NCI-H1092 treated with DMSO at 0.1 percent for 48 hours (cell line): ENCODE measurements at places on chromosomes 1 and 21.

- DNase-seq = no peak
These were observed 2.8 kb downstream of the SIPA1L2 start for GRCh38 chr1:232627171-232627570.

DNA sequence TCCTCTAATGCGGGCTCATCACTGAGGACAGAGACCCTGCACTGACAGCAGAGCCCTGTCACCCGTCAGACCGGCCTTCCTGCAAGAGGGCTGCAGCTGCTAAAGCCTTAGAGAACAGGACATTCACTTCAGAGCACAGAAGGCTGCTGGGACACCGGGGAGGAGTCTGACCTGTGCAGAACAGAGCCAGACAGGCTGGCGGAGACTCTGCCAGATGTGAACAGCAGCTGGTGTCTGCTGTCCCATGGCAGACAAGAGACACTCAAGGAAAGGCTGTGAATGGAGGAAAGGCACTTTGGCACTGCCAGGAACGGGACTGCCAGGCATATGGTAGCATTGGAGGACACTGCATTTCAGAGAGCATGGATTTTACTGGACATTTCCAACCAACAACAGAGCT, 21.4 kb downstream of the MRAP start:
- DNase-seq = no peak

DNA sequence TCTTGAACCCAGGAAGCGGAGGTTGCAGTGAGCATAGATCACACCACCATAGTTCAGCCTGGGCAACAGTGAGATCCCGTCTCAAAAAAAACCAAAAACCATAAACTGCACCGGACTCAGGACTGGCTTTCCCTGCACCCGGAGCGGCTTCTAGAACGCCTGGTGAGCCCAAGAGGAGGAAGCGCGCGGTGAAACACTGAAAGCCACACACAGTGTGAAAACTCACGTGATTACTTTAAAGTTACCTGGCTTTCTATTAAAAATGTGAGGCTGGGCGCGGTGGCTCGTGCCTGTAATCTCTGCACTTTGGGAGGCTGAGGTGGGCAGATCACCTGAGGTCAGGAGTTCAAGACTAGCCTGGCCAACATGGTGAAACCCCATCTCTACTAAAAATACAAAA, 7.0 kb upstream of the TRAPPC10 start:
- DNase-seq = no peak

DNA sequence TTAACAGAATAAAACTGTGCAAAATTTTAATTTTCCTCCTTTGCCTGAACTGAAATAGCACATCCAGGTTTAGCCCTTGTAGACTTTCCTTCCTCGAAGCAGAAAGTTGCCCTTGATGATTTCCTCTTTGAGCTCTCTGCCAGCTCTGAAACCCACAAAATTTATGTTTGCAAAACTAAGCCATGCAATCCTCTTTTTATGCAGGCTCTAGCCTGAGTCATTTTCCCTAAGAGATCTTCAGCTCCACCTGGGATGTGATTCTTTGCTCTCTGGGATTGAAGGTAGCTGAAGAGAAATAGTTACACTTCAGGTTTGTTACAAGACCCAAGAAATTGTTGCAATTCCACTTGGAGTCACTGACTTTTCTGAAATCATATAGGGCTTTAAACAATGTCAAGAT, 1.4 kb upstream of the F3 start:
- no peak for DNase-seq

DNA sequence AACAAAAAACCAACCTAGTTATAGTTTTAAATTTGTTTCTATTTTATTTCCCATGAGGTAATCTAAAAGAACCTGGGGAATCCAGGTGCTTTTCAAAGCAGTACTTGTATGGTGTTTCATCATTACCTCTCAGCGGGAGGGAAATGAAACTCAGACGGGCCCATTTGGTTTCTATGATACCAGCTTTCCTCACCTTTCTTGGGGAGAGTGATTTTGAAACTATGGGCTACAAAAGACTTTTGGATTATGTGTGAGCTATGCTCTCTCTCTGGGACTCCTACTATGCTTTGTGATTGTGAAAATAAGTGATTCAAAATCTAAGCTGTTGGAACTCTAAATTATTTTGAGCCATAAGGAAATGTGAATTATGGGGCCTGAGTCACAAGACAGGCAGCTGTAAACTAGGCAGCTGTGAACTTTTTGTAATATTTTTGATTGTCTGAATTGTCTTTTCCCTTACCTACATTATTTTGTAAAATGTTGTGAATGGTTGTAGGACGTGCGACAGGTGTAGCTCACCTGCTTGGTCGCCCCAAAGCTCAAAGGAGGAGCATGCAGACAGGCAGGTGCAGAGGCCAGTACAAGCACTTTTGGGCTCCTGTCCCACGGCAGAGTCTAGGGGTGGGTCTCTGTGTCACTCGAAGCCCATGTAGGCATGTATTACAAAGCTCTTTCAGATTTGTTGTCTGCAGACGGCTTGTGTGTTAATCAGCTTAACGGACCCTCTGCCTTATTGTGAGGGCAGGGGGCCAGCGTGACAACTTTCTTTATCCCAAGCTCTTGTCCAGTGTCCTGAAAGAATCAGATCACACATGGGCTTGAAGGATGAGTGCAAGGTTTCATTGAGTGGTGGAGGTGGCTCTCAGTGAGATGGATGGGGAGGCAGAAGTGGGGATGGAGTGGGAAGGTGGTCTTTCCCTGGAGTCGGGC, 64.8 kb upstream of the BACH1 start:
- no peak for DNase-seq

GRCh38 chr1:44077421-44077820, 41.2 kb upstream of the KLF17 start:
- no peak for DNase-seq

- DNase-seq = no peak
These were observed 25.0 kb downstream of the GORAB start for GRCh38 chr1:170556917-170557316.

GRCh38 chr1:19443326-19443725, 42.0 kb downstream of the CAPZB start:
- DNase-seq = no peak

DNA sequence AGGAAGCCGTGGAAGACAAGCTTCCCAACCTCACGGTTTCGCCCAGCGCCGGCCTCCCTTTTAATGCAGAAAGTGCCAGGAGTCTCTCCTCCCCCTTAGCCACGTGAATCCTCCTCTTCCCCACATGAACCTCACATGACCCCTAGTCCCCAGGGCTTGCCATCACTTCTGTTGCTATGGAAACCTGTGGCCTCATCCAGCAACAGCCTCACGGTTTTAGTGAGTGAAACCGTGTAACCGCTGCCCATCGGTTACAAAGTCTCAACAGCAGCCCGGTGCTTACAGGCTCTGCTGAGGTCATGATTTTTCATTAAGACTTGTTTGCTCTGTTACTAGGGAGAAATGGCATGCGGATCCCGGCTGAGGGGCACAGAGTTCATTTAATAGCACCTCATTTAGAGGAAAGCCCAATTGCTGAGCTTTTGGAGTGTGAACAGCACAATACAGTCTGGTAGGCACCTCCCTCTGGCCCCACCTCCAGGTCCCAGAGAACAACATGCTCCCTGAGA, 143.2 kb upstream of the BACE2 start:
- DNase-seq = peak; percentile 58

DNA sequence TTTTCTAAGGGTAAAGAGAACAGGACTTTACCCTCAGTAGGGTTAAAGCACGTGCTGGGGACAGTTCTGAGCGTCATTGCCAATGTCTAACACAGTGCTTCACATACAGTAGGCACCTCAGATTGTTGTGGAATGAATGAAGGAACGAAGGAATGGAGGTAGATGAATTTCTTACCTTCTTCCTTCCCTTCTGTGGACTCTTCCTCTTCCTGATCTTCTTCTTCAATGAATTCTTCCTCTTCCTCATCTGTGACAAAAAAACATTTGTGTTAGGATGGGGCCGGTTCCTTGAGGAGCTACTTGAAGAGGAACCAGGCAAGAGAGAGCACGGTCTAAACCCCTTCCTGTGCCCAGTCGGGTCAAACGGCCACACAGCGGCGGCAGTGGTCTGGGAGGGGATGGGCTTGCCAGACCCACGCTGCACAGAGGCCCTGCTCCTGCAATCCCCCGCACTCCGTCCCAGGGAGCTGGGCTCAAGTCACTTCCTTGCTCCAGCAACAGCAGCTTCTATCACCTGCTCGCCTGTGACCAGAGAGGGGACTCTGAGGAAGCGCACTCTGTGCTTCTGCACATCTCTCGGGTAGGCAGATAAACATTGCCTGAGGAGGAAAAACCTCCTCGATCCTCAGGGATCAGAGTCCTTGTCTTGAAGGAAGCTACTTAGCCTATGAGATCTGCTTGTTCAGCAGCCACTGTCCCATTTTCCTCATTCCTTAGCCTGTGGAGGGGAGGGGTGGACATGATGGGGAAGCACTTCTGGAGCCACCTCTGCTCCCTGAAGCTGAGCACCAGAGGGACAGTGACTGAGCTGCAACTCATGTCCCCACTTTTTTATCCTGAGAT, 8.0 kb upstream of the SLC30A2 start:
- DNase-seq = no peak

GRCh38 chr1:25524568-25525360, 18.6 kb upstream of the LDLRAP1 start:
- DNase-seq = no peak

GRCh38 chr1:242089911-242090310, 91.0 kb upstream of the MAP1LC3C start:
- DNase-seq = no peak

- DNase-seq = no peak
These were observed 479.1 kb upstream of the NCAM2 start for GRCh38 chr21:20519076-20519475.

- DNase-seq = no peak
These were observed 13.4 kb downstream of the LRRC8D start for GRCh38 chr1:89834083-89834704.

DNA sequence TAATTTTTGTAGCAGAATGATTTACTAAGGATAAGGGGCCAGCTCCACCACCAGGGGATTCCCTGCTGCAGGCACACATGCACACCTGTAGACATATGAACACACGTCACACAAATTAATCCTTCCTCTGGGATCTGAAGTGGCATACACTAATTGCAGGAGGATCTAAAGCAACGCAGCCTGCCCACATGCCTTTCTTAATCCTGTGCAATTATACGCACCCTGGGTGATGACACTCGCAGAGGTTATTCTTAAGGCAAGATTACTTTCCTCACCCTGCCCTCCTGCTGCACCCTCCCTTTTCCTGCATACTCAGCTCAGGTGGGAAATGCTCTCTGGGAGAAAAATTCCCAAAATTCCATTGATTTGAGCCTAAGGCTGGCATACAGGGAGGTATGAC, 7.5 kb upstream of the LORICRIN start:
- DNase-seq = no peak

- DNase-seq = no peak
These were observed 1.0 kb downstream of the LEPR start for GRCh38 chr1:65421351-65422025.

GRCh38 chr1:12464598-12465056, 153.4 kb downstream of the DHRS3 start:
- no peak for DNase-seq

DNA sequence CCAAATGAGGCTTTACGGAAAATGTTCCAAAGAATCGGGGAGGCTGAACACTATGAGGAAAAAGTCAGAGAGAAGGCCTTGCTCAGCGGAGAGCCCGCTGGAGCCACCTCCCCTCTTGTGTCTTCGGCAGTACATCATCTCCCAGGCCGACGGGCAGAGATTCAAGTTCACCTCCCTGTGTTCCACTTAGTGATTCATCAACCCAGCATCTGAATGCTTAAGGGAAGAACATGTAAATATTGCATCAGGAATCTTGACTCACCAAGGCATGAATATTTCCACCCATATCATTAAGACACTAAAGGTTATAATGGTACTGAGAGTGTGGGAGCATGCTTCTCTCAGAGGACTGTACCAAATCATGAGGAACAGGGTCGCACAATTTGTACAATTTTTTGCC, 172.5 kb downstream of the ST6GALNAC5 start:
- DNase-seq = no peak

DNA sequence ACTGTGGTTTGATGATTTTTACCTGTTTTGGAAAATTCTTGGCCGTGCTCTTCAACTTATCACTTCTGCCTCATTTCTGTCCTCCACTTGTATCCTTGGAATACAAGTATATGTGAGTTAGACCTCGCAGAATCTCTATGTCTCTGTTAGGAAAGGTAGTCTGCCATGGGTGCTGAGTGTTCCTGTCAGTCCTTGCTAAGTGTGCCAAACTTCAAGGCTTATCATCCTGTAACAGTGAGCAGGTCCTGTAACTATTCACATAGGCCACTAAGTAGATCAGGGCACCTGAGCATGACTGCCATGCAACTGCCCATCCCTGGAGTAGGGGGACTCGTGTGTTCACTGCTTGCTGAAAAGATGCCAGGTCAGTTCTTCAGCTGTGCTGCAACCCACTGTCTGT, 24.2 kb upstream of the BMP8B start:
- no peak for DNase-seq

DNA sequence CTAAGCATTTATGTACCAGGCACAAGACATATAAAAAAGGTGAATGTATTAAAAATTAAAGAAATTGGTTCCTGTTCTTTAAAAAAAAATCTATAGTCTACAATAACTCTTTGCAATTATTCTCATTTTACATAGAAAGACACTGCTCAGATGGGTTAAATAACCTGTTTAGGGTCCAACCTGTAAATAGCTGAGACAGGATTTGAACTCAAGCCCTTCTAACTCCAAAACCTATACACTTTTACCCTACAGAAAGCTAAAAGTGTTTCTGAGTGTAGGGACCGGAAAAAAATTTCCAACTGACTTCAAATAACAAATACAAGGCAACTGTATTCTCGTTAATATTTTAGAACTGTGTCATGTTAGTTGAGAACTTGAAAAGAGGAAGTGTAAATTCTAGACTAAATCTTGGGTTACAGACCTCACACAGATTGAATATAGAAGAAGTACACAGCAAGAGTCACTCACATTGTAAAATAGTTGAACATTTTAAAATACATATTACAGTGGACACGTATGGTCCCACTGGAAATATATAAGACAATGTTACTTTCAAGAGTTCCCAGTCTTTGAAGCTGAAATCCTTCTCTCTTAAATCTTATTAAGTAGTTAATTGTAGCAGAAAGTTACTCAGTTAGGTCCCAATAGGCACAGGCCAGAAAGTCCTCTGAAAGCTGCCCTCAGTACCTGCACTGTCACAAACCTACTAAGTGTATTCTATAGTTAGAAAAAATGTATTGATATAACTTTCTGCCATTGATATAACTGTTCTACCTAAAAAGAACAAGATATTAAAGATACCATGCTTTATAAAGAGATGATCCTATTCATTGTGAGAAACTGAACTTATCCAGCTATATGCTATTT, 7.3 kb downstream of the EDEM3 start:
- no peak for DNase-seq

GRCh38 chr1:200644021-200644420, 23.5 kb upstream of the KIF14 start:
- no peak for DNase-seq
